Activated CD4-positive, alpha-beta memory T cell treated with anti-CD3 and anti-CD28 coated beads for 36 hours (primary cell): ENCODE measurements at places on chromosomes 5 and 9. TPM values are rescaled to one million over a fixed set of nuclear protein-coding genes. Genes with fewer than 3 reads are reported as not detected.

DNA sequence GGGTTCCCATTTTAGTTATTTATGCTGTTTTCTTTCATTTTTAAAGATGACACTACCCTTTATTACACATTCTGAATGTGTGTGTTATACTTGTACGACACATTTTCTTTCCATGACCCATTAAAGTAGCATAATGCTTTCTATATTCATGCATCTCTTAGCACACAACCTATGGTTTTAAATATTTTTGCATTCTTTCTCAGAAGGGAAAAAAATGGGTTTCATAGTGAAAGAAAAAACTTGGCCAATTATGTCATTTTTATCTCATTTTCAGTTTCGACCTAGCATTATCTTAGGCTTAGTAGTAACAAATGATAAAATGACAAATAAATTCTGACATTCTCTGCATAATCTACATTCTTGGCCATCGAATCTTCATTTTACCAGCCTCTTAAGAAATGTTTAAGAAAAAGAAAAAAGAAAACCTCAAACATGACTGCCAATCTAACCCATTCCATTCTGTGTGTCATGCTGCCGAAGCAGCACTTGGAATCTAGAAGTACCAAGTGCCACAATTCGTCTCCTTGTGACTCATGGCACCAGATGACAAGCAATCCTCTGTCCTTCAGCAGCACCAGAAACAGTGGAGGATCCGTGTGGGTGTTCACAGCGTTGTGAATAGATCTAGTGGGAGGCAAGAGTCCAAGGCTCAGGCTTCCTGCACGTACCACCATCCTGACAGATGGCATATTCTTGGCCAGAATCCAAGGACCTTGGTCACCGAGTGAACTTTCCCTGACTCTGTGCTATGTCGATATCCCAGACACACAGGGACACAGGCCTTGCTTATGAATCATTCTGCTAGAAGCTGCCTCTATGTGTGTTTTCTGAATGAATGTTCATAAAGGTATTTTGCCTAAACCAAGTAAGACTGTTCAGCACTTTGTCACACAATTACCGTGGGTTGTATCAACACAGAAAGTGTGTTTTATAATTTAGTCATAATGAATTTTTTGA, 502.7 kb downstream of the NR2F1-AS1 start:
- DNase-seq = peak; percentile 8

GRCh38 chr9:136551401-136552116, 5.7 kb upstream of the NOTCH1 start:
- DNase-seq = no peak

- no peak for DNase-seq
Observed at GRCh38 chr9:93994132-93994531, 39.0 kb upstream of the BARX1 start.

DNA sequence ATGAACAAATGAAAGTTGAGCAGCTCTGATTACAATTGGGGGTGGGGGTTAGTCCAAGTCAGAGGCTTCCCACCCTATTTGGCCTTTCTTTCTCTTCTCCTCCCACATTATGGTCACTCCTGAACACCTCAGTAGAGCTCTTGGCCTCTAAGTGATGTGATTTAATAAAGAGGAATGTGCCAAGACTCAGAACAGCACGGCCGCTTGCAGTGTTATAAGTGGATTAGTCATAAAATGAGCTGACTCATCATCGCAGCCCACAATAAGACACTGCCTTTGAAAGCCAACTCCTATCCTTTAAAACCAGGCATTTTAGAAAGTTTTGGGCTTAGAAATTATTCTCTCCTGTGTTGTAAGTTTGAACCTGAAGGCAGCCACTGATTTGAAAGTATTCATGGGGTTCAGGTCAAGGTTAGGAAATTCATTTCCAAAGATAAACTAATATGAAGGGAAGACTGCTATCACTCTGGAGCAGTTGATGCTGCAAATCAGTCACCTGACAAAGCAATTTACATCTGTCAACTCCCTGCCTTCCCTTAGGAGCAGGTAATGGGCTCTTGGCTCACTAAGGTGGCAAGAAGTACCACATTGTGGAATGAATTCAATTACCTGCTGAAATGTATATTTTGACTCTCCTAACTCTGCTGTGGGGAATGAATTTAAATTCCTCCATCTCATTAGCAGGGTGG, 283.6 kb upstream of the NMUR2 start:
- no peak for DNase-seq

GRCh38 chr5:94442991-94443390, 175.4 kb downstream of the KIAA0825 start:
- DNase-seq = no peak

DNA sequence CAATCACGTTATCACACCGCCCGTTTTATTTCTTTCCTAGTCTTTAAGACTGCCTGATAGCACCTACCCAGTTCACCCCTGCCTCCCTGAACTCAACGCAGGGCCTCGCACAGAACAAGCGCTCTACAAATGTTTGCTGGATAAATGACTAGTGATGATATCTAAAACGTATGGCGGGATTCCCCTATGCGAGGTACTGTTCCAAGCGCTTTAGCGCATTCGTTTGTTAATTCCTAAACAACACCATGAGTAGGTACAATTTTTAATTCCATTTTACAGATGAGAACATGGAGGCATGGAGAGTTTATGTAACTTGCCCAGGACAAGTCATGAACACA, 6.6 kb downstream of the POU4F3 start:
- no peak for DNase-seq

OR1J2 gene
- total RNA-seq = not detected

DNA sequence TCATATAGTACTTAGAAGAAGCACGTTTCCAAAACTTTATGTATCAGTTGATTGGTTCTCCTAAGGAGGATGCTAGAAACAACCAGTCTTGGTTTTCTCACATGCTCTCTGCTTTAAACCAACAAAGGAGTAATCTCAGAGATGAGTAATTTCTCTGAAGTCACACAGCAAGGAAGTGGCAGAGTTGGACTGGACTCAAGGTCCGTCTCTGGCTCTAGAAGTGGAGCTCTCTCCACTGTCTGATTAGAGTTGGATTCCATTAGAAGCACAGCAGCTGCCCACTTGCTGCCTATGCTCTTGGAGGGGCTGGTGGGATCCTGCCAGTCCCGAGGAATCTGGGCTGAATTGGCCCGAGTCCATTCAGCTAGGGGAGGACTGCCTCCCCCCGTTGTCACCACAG, 21.0 kb downstream of the RALGPS1 start:
- no peak for DNase-seq

DNA sequence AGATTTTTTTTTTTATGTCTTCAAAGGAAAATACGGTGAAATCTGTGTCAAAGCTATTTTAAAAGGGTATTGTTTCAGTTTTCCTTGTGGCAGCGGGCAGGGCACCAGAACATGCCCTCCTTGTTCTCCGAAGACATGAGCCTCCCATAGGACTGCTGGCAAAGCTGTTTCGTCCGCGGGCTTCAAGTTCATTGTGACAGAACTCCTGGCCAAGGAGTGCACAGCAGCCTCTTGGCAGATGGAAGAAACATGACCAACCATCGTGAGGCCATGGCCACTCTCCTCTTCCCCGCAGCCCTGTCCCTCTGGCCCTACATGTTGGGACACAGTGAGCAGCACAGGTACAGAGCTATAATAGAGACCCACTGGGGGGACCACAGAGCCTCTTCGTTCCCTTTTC, 99.5 kb downstream of the AOPEP start:
- no peak for DNase-seq

CCDC152 gene
- total RNA-seq = 6.7 TPM

- no peak for DNase-seq
Observed at GRCh38 chr9:13479096-13479495, 199.6 kb upstream of the MPDZ start.

DNA sequence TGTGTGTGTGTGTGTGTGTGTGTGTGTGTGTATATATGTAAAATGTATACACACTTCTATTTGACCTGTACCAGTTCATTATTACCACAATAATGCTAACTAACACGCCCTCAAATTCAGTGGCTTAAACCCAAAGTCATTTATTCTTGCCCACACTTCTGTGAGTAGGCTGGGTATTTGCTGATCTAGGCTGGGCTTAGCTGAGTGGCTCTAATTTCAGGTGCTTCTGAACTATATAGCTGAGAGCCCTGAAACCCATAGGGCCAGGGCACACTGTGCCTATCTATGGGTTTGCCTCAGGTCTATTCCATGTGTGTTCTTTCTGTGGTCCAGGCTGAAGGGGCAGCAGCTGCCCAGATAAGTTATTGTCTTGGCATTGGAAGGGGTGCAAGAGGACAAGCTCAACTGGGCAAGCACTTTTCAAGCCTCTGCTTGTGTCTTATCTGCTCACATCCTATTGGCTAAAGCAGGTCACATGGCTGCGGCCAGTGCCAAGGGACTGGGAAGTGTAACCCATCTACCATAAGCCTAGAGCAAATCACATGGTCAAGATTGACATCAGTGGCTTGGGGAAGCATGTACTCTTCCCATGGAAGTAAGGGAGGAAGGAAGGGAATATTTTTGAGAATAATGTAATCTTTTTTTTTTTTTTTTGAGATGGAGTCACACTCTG, 139.9 kb downstream of the PALM2AKAP2 start:
- no peak for DNase-seq

GRCh38 chr5:77213601-77214000, 3.1 kb downstream of the PDE8B start:
- no peak for DNase-seq

DNA sequence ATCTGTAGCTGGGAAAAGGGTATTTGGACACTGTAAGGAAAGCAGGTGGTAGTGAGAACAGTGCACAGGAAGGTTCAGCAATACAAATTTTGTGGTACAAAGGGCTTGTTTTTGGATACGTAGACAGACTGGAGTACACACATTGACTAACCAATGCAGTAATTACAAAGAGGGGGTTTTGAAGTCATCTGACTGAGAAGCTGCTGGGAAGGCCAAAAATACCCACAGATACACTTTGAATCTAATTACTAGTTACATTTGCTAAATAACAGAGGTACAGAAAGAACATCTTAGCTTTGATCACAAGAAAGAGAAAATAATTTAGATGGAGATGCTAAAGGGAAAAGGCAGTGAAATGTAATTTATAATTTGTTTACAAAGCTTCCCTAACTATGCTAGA, 45.9 kb downstream of the PKD2L2 start:
- DNase-seq = no peak

GRCh38 chr5:163724305-163724704, 218.9 kb downstream of the MAT2B start:
- DNase-seq = no peak

DNA sequence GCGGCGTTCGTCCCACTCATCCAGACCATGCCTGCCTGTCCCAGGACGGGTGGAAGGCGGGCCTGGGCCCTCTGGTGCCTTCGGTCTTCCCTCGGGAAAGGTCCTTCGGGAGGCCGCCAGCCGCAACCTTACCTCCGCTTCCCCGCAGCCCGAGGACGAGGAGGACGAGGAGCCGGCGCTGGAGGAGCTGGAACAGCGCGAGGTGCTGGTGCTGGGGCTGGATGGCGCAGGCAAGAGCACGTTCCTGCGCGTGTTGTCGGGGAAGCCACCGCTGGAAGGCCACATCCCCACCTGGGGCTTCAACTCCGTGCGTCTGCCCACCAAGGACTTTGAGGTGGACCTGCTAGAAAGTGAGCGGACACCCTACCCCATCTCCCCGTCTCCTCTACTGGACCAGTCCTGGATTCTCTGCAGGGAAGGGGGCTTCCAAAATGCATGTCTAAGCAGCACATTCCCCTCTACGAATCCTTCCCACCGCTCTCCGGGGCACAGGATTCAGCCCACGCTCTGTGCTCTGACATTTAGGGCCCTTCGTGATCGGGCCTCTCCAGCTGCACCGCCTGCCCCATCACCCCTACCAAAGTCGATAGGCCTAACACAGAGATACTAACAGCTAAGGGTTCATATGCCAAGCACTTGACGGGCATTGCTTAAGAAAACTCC, 1.1 kb downstream of the ARL10 start:
- no peak for DNase-seq

PCSK5 gene
- total RNA-seq = 2.0 TPM

ACOT12 gene
- not detected for total RNA-seq

GRCh38 chr5:151895660-151896030, 29.0 kb downstream of the GLRA1 start:
- DNase-seq = no peak

TMEM161B gene
- 22.9 TPM for total RNA-seq

- no peak for DNase-seq
Observed at GRCh38 chr5:134735243-134735642, 3.1 kb upstream of the CAMLG start.

AFAP1L1 gene
- not detected for total RNA-seq

GRCh38 chr5:125668884-125669283, 754.3 kb upstream of the GRAMD2B start:
- DNase-seq = no peak

- DNase-seq = no peak
Observed at GRCh38 chr5:87807783-87808182, 395.1 kb upstream of the CCNH start.

ZNF354C gene
- 6.0 TPM for total RNA-seq

DNA sequence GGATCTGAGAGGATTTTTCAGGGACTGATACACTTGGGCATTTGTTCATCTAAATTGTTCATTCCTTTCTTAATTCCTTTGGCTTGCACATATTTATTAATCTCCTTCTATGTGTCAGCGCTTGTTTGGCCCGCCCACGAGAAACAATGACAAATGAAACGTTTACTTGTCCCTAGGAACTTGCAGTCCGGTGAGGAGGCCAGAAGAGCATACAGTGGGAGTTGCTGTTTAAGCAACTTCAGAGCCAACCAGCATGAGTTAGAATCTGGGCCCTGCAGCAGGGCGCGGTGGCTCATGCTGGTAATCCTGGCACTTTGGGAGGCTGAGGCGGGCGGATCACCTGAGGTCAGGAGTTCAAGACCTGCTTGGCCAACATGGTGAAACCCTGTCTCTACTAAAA, 18.8 kb downstream of the FBXL7 start:
- no peak for DNase-seq

GRCh38 chr5:173289372-173289771, 38.8 kb downstream of the STC2 start:
- DNase-seq = no peak

ADGRD2 gene
- total RNA-seq = not detected

DNA sequence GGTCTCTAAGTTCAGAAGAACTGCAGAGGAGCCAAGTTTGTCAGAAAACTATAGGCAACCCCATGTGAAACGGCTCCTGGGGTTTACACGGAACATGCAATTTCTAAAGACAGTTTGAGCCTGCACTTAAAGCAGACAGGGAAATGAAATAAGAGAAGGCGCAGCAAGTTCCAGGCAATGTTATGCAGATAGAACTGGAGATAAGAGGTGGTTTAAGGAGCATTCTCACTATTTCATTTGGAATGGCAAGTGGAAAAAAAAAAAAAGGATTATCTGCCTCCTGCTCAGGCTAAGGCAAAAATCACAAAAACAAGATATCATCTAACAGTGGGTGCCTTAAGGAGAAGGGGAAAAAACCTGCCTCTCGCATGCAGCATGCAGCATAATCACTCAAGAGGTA, 2252.4 kb downstream of the MAT2B start:
- DNase-seq = no peak
